ENCODE measurements at places on chromosomes 4 and X.

DNA sequence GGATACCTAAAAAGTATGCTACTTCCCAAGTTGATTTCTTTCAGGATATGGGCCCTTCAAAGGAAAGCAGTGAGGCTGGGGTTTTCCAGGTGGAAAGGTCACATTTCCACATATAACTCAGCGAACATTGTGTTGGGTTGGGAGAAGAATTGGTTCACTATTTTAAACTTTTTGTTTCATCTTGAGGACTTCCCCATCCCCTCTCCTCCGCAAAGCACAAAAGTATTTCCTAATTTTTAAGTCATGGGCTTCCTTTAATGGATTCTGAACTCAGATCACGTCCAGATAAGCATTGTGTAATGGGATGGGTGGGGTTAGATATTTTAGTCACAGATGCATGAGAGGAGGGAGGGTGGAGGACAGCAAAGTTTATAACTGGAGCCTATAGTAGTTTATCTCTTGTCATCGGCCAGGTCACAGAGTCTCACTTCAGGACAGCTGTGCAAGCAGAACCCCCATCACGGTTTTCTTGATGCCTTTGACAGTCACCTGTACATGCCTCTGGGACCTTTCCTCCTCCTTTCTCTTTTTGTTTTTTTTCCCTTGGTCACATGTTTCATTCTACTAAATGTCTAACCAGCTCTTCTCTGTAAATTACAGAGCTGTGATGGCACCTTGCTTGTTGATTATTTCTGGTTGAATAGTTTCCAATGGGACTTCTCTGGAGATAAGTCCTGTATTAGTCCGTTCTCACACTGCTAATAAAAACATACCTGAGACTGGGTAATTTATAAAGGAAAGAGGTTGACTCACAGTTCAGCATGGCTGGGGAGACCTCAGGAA lies 115.4 kb downstream of the PTTG2 start:
- peak; percentile 16 for DNase-seq

DNA sequence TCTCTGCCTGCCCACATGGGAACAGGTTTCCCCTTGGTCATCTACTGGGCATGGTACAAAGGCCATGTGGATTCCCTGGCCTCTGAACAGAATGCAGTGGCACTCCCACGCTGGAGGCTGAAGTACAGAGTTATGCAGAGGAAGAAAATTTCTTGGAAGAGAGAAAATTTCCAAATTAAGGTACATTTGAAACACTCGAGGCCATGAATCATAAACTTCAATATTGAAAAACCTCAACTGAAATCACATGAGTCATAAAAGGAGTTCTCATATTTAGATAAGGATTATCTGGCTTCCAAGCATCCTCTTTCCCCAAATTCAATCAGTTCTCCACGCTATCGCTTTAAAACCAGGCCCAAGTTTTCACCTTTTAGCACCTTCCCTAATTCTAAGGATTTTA lies 28.1 kb upstream of the TXK start:
- no peak for DNase-seq

- no peak for DNase-seq
These were observed 105.7 kb upstream of the CXorf66 start for GRCh38 chrX:140071037-140071436.

DNA sequence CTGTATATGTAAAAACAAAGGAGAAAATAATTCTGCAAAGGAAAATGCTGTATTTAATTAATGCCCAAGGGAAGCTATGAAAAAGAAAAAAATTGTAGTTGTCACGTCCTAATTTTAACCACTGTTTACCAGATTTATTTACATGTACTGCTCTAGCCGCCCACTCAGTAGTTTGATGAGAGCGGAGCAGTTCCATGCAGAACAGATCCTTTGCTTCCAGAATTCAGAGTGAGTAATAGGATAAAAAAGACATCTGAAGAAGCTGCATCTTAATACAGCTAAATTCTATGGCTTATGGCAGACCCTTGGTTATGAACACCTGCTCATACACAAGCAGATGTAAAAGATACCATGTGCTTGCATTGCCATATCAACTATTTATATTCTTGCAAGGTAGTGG lies 287.0 kb downstream of the GASK1B start:
- no peak for DNase-seq

- no peak for DNase-seq
These were observed 21.8 kb downstream of the KIAA1210 start for GRCh38 chrX:119105826-119106225.

GRCh38 chr4:37827030-37827685 lies 672 bp downstream of the PGM2 start:
- no peak for DNase-seq

GRCh38 chrX:129553619-129554288 lies 13.7 kb downstream of the OCRL start:
- no peak for DNase-seq
